ENCODE measurements at places on chromosomes 6 and 20.

- DNase-seq = no peak
Observed at GRCh38 chr6:75418233-75418632, 75.4 kb downstream of the FILIP1 start.

- no peak for DNase-seq
Observed at GRCh38 chr6:35057449-35058357, 83.4 kb downstream of the TCP11 start.

- DNase-seq = peak; percentile 57
Observed at GRCh38 chr6:158703837-158704822, 54.3 kb downstream of the SYTL3 start.

DNA sequence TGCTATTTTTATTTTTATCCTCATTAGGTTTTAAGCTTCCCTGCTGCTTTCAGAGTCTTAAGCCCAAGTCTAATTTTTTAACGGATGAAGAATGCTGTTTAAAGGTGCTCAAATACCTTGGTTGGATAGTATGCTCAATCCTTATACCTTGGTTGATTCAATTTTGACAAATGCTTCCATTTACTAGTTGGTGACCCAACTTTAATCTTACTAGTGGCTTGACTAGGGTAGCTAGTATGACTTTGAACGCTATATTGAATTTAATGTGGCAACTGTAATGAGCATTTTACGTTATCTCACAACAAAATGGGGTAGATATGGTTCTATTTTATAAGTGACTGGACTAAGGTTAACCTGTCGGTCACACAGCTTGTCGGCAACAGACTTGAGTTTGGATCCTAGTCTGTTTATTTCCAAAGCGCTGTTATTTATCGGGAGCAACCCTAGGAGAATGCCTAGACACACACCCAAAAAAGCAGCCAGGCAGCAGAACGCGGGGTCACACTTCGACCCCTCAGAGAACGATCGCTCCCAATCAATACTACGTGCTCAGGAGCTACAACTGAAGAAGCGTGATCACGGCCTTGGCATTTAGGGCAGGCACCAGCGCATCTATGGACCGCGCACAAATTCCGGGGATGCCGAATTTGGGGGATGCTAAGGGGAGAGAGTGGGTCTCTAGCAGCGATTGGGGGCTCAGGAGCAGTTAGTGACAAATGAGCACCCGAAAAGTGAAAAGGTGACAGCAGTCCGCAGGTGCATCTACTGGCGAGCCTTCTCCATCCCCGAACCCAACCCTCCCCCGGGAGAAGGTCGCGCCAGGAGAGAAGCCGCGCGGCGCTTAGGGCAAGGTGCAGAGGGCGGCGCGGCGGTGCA lies 586 bp upstream of the ALDH5A1 start:
- no peak for DNase-seq

DNA sequence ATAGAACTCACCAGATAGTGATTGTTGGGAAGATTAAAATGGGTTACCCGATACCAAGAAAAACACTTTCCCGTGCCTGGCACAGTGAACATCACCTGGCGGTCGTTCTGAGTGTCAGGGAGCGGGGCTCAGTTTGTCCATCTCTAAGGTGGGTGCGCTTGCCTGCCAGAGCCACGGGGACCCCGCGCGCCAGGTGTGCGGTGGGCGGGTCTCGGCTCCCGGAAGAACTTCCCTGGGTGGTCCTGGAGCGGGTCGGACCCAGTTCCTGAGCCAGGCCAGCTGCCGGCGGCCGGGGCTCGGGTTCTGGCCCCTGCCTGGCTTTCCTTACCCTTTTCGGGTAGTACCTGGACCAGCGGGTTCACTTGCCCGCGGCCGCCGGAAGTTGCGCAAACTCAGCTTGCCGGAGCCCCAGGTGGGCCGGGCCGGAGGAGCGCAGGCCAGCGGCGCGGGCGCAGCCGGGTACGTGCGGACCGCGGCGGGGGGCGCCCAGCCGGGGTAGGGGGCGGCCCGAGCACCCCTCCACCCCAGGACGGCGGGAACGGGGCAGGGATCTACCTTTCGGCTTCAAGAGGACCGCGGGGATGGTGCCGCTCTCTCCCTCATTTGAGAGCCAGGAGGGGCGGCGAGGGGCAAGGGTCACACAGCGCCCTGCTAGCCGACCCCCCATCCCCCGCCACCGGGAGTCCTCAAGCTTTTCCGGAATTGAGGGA lies 7.5 kb downstream of the FAM110A start:
- no peak for DNase-seq

DNA sequence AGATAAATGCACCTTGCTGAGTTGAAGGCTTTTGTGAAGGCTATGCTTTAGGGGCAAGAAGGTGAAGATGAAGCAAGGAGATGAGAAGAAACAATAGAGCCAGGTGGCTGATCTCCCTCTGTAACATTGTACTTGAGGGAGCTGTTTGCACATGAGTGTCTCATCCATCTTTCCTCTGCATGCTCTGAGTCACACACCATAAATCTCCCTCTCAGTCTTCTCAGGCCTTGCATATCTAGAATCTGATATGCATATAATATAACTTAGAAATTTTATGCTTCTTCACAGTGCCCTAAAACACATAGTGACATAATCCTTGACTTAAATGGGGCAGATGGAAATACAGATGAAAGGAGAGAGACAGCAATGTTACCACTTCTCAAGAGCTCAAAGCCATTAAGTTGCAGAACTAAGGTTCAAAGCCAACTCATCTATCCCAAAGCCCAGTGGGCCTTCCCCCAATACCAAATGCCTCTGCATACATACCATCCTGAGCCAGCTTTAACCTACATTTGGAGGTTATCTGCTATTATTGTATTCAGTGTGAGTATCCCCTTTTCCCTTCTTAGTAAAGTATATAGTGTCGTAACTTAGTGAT lies 62.4 kb upstream of the STXBP5 start:
- DNase-seq = no peak

DNA sequence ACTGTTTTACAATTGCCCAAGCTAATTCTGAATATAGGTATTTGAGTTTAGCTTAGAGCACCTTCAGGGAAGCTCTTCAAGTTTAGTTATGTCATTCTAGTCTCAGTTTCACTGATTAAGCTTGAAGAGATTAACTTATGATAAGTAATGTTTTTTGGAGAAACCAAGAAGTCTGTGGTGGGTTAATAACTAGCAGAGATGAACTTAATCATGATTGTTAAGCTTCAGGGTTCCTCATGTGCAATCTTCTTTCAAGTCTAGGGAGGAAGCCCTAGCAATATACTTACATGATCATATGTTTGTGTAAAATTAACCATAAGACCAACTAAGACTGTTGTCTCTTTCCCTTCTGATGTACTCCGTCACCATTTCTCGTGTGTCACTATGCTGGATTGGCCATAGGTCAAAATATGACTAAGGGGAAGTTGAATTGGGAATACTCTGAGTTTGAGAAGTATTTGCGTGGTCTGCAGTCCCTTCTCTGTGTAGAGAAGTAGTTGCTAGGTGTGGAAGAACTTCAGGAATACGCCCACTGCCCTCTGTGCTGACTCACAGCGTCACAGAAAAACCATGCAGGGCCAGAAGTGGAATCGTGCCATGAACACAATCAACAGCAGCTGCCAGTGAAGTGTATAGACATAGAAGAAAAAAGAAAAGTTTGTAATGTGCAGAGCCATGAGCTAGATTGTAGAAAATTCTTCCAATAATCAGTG lies 88.3 kb downstream of the SH3BGRL2 start:
- DNase-seq = no peak

DNA sequence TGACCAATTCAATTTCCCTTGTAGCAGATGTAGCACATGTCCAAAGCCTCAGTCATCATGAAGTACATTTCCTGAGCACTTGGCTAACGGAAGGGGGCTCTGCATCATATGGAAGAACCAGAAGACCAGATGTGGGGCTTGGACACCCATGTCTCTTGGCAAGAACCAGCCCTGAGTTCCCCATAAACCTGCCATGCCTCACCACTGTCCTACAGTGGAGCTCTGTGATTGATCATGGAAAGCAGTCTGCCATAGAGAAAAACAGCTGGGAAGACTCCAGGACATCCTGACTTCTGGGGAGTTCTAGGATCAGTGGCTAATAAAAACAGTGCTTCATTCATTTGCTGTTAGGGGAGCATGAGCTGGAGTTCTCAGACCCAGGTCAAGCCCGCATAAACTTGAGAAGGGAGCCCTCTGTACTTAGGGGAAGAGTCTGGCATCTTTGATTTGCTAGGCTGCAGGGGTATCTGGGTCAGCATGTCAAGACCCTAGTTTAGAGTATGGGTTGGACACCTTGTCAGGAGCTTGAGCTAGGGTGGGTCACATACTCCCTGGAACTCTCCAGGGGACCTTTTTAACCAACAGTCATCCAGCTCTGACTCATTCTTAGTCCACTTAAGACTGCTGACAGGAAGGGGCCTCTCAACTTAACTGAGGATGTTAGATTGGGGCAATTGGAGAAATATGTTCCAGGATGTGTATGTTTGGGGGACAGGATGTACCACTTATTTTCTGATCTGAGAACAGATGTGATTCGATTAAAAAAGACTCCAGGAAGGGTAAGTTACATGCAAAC lies 26.3 kb upstream of the TRAM2 start:
- DNase-seq = no peak

DNA sequence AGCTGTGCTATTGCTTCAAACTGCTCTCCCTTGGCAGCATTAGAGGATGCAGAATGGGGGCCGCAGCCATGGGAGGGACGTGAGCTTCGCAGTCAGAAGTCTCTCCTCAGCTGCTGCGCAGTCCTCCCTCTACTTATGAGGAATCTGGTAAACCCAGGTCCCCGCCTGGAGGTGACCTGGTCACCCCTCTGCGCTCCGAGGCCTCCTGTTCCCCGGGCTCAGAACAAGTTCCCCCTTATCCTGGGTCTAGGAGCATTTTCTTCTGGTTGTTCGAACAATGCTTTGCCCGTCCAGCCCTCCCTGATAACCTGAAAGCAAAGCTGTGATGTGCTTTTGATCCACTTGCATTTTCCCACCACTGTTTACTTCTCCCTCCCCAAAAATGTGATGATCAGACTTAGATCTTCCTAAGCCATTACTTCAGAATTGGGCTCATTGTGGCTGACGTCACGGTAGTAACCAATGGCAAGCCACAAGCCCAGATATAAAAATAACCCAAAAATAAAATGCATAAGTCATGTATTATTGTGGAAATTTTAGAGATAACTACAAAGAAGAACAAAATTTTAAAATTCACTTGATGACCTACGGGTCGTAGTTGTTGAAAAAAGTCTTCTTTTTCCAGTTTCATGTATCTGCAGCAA lies 80.7 kb downstream of the SERAC1 start:
- no peak for DNase-seq

DNA sequence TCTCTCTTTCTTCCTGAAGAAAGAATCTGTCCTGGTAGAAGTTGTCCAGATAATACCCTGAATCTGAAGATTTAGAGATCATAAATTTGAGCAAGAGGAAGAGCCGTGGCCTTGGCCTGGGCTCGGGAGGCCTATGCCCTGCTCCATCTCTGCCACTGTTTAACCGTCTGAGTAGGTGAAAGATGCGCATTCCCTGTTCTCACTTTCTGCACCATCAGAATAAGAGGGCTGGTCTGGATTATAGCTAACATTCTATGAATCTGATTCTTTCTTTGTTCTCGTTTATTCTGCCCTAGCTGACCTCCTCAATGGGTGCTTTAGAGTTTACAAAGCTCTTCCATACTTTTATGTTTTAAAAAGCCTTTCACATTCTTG lies 51.3 kb downstream of the ELOVL4 start:
- DNase-seq = no peak

GRCh38 chr6:25017932-25018567 lies 82.3 kb upstream of the RIPOR2 start:
- DNase-seq = peak; percentile 48

- DNase-seq = no peak
Observed at GRCh38 chr20:11159728-11160127, 485.9 kb upstream of the JAG1 start.

- DNase-seq = no peak
Observed at GRCh38 chr6:119426619-119427018, 77.1 kb upstream of the MAN1A1 start.

GRCh38 chr6:74705451-74705850 lies 500.4 kb downstream of the COL12A1 start:
- no peak for DNase-seq

- no peak for DNase-seq
Observed at GRCh38 chr6:132265451-132266097, 135.7 kb downstream of the MOXD1 start.

DNA sequence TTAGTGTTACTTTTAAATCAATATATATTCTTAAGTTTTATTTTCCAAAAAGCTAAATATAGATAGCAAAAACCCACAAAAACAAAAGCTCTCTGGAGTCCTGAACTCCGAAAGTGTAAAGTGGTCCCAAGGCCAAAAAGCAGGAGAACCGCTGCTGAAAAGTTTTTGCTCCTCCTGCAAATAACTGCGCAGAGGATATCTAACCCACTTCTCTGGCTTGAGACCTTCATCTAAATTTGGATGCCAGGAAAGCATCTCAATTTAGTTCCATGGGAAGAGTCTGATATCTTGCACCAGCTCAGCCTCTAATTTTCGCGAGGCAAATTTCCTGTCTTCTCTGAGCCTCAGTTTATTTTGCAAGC lies 523 bp downstream of the MRPS10 start:
- DNase-seq = no peak

DNA sequence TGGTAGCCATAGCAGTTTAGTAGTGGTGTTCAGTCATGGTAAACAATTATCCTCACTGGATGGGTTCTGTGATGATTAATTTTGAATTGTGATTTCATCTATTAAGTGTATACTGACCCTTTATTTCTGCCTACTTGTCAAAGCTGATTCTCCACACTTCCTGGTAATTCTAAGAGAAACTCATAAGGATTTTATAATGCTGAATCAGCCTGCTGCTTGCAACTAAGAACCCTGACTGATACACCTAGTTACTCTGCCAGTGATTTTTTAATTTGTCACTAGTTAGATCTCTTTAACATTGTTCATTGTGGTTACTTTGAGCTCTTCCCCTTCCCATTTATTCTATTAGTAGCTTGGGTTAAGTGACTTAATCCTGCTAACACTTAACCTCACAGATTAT lies 8.6 kb downstream of the CDC40 start:
- no peak for DNase-seq

DNA sequence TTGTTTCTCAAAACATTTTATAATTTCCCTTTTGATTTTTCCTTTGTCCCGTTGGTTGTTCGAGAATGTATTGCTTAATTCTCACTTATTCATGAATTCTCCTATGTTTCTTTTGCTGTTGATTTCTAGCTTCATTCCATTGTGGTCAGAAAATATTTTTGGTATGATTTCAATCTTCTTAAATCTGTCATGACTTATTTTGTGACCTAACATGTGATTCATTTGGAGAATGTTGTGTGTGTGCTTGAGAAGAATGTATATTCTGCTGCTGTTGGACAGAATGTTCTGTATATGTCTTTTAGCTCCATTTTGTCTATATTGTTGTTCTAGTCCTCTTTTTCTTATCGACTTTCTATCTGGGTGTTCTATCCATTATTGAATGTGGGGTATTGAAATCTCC lies 286.2 kb upstream of the RNF217 start:
- DNase-seq = no peak
